ENCODE measurements at places on chromosomes 1 and 21. TPM values are rescaled to one million over a fixed set of nuclear protein-coding genes. Genes with fewer than 3 reads are reported as not detected.

- DNase-seq: no peak
Measured at GRCh38 chr1:46489638-46490405, at the start of gene DMBX1. Gene DMBX1, plus strand, starts transcription at chr1:46489836. Its CDS starts 17,175 bp downstream, at chr1:46507011.

DNA sequence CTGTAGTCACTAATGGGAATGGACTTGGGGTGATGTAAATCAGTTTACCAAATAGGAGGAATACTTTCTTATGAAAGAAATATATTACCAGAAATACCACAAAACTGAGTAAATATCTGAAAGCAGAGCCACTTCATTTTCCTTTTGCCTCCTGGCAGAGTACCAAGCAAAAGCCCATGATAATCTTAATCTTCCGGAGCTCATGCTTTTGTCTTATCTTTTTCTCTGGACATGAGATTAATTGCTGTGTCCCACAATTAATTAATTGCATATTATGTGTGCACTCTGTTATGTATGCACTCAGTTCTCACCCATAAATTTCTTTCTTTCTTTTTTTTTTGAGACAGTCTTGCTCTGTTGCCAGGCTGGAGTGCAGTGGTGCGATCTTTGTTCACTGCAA lies 94.1 kb upstream of the PDE4B start:
- no peak for DNase-seq

GRCh38 chr1:54984131-54984842 lies 3.9 kb downstream of the TMEM61 start:
- no peak for DNase-seq

- DNase-seq: peak; percentile 72
Measured at GRCh38 chr1:204363335-204364114, 3.8 kb upstream of the PLEKHA6 start.

GRCh38 chr21:46600978-46601377 lies 3.9 kb downstream of the S100B start:
- DNase-seq: no peak

DNA sequence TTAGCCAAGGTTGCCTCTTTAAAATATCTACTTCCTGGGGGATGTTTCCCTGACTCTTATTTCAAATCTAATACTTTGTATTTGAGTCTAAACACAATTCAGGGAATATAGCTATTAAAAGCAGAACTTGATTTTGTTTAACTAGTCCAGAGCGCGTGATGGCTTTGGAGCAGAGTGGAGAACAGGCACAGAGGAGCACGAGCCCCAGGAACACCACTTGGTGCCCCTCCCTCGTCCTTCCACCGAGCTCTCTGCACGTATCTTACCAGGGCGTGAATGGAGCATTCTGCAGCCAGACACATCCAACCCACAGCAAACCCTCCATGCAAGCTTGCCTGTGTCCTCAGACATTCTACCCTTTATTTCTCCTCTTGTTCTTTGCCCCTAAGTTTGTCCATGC lies 14.1 kb downstream of the KIF26B start:
- no peak for DNase-seq

GRCh38 chr1:245105815-245106410 lies 48.9 kb upstream of the KIF26B start:
- no peak for DNase-seq

DNA sequence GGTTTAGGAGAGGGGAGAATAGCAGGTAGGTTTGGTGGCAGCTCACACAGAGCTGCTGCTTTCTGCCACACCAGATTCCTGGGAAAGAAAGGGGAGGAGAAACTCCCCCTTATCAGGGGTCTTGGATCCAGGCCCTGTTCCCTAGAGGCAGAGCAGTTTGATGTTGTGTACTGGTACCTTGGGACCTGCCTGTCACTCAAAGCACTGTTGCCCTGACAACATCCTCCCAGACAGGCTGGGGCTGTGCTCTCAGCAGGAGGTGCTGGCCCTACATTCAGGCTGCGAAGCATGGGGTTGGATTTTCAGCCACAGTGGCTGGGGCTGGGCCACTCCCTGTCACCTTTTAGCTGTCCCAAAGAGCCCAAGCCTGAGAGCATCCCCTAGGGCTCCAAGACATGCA lies 188.0 kb downstream of the GRIK3 start:
- no peak for DNase-seq

DNA sequence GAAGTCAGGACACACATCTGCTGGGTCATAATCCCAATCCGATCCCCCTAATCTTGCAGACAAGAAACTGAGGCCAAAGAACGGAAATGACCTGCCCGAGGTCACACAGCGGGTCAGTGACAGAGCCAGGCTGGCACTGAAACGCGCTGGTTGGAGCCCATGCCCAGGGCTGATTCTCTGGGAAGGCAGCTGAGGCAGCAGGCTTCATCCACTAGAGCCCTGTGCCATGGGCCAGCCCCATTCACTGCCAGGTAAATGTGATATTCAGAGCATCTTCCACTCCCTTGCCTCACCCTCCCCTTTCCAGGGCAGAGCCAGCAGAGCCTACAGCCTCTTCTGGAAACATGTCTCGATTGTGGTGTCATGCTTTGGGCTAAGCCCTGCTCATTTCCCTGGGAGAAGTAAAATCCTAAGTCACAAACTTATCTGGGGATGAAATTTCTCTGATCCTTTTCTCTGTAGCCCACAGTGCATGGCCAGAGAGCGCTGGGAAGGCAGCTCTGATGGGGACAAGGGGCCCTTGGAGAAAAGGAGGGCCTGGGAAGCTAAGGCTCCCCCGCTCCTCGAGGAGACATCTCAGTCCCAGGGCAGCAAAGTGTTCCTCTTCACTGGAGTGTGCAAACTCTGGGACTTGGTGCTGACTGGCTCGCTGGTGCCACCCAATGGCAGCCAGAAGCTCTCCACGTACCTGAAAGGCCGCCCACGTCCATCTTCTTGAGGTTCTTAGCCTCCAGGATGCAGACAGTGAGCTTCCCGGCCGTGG lies 110.4 kb downstream of the SYT2 start:
- peak; percentile 45 for DNase-seq

GRCh38 chr1:162361349-162361748 lies 15.3 kb downstream of the SPATA46 start:
- DNase-seq: no peak

GRCh38 chr1:156196445-156196844 lies 2.5 kb downstream of the SLC25A44 start:
- no peak for DNase-seq

- DNase-seq: no peak
Measured at GRCh38 chr1:95889400-95889799, 655.4 kb downstream of the RWDD3 start.

GRCh38 chr21:44692798-44693512 lies 4.0 kb upstream of the KRTAP10-12 start:
- no peak for DNase-seq

DNA sequence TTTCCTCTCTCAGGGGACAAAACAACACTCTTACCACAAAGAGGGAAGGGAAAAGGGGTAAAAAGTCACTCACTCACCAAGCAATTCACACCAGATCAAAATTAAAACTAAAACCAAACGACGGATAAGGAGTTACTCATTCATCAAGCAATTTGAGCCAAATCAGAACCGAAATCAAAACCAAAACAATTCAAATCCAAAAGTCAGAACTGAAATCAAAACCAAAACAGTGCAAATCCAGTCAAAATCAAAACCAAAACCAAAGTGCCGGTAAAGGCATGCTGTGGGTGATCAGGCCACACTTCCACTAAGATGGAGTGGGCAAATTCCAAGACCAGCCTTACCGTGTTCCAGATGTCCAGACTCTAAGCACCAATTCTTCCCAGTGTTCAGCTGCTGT lies 717.9 kb downstream of the AMY1C start:
- no peak for DNase-seq

DNA sequence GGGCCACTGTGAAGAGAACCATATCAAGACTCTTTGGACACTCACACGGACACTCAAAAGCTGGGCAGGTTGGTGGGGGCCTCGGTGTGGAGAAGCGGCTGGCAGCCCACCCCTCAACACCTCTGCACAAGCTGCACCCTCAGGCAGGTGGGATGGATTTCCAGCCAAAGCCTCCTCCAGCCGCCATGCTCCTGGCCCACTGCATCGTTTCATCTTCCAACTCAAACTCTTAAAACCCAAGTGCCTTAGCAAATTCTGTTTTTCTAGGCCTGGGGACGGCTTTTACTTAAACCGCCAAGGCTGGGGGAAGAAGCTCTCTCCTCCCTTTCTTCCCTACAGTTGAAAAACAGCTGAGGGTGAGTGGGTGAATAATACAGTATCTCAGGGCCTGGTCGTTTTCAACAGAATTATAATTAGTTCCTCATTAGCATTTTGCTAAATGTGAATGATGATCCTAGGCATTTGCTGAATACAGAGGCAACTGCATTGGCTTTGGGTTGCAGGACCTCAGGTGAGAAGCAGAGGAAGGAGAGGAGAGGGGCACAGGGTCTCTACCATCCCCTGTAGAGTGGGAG lies 36.3 kb upstream of the TDRD10 start:
- DNase-seq: no peak

- peak; percentile 60 for DNase-seq
Measured at GRCh38 chr1:235783148-235783776, 83.4 kb downstream of the LYST start.

DNA sequence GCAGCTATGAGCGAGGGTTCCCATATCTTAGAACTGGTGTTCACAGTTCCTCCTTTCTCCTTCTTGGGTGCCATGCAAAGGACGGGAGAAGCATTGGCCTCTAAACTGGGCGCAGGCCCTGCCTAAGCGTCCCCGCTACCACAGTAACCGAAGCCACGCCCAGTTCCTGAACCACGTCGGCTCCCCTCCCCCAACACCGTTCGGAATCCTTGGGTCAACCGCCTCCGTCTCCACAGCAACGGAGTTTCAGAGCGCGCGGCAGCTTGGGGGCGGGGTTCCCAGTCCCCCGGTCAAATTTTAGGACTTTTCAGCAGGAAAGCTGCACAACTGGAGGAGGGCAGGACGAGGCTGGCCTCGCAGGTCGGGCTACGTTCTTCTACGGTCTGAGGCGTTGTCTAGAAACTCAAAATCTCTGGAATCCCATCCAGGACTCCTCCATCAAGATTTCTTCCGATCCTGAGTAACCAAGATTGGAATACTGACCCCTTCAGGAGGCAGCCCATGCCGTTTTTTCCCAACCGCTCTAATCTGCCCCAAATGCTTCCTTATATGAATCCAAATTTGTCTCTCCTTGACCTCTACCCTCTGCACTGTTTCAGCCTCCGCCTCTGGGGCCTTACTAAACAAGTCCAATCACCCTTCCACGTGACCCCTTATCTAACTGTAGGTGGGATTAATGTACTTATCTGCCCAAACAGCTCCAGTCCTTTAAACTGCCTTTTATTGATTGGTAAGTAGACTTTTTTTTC lies at the start of gene SPAG17:
Gene SPAG17, minus strand, starts transcription at position 145 of the 749 bp plus-strand sequence. Its CDS starts 71 bp downstream, at position 74.
- DNase-seq: peak; percentile 64

DNA sequence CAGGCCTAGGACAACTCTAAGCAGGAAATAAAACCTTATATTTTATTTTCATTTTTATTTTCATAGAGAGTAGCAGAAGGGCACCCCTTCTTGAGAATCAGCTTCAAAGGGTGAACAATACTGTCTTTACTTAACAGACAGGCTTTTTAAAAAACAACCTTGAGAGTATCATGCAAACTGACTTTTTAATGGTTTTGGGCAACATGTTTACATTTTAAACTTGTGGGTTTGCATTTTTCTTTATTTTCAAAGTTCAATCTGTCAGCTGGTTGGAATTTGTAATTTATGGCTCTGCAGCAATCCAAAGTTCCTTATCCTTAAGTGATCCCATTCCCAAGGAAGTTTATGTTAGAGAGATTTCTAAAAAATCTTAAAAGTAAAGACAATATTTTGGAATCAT lies 392.3 kb upstream of the ADAMTS5 start:
- DNase-seq: no peak

DNA sequence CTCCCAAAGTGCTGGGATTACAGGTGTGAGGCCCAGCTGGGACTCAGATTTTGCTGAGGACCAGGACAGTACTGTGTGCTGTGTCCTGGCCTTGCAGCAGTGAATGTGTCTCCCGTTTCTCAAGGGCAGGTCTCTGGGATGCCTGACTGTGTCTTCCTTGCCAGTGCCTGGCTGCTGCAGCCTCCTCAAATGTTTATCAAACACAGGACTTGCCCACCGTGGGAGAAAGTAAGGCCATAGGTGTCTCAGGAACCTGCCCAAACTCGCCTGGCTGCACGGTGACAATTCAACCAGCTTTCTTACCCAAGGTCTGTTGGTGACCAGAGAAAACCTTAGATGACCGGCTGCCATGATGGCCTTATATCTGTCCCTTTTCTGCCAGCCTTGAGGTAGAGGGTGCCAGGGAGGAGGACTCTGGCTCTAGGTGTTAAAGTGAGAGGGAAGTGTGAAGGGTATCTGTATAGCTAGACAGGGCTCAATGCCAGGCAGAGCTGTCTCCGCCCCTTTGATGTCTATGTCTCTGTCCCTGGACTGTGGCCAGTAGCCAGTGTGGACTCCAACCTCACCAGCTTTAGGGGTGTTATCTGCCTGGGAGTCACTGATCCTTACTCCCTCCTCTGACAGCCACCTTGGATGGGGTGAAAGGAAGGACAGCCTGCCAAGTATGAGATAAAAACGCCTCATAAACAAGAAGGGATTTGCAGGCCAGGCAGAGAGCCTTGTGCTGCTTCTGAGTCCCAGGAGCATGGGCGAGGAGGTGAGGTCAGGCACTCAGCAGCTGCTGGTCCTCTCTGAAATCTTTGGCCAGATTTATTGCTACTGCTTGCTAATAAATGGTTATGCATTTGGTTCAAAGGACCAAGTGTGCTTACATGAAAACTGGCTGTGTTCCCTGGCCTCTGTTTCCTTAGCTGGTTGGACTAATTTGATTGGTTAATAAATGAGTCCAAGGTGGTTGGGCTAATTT lies 22.3 kb downstream of the IL6R start:
- no peak for DNase-seq

DNA sequence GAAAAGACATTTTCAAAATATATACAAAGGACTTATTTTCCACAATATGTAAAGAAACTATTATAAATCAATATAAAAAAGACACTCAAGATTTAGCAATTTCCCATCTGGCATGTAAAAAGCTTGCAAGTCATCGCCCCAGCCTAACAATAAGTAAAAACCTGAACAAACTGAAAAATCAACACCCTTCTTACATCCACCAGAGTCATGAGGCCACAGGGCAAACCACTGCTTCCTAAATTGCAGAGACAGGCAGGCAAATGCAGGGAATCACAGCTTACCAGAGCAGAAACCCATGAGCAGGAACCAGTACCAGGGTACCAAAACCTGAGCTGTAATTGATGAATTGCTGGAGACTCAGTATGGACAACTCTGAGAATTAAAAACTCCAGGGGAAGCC lies 16.7 kb upstream of the WNT2B start:
- DNase-seq: no peak

GRCh38 chr1:221865808-221866207 lies 123.9 kb upstream of the DUSP10 start:
- no peak for DNase-seq

The RIMKLA gene
- 0.27 TPM for total RNA-seq

The FLG gene
- total RNA-seq: under 0.01 TPM

The AVPR1B gene
- total RNA-seq: 3.8 TPM

The IFI44 gene
- total RNA-seq: 24.5 TPM

The FCRLA gene
- total RNA-seq: 1.1 TPM

The TCP10L gene
- 0.27 TPM for total RNA-seq

The C1orf52 gene
- 21.0 TPM for total RNA-seq

The BMP8A gene
- total RNA-seq: 0.27 TPM
